AG08396 (cell line): ENCODE measurements at places on chromosomes 7 and 10.

DNA sequence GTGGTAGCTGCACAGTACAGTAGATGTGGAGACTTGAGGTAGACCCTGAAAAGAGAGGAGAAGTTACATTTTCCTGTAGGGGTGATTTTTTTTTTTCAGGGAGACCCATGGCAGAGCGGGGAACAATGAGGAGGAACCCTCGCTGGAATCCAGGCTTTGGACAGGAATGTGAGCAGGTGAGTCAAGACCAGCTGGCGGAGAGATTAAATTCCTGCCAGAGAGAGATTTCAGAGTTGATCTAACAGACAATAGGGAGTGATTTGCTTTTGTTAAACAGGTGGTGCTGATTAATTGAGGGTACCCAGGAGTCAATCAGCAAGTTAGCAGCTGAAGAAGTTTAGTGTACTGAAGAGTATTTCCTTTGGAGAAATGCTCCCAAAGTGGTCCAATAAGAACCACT lies 41.6 kb upstream of the MINDY3 start:
- DNase-seq = no peak

GRCh38 chr10:34327184-34327583 lies 487.9 kb downstream of the PARD3 start:
- DNase-seq = no peak

DNA sequence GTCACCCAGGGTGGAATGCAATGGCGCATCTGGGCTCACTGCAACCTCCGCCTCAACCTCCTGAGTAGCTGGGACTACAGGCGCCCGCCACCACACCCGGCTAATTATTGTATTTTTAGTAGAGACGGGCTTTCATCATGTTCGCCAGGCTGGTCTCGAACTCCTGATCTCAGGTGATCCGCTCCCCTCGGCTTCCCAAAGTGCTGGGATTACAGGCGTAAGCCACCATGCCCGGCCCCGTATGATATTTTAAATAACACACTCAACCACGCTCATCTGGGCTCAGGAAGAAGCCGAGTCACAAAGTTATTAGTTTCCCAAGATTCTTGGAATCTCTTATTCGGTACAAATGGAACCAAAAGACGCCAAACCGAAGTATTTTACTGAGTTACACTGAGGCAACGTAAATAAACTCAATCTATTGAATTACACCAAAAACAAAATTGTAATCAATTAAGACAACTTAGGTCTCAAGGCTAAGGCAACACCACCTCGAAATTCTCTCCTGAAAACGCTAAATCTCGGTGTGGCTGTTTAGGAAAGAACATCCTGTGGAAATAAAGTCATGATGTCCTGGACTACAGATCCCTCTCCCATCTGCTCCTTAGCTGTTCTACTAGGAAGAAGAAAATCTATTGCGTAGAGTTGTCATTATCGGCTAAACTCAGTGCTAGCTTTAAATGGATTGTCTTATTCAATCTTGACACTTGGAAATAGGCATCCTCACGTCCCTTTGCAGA lies 910 bp downstream of the ARHGAP19 start:
- no peak for DNase-seq

GRCh38 chr7:25643770-25644394 lies 415.6 kb upstream of the NPVF start:
- DNase-seq = no peak

- DNase-seq = no peak
These were observed 101.6 kb upstream of the FAM13C start for GRCh38 chr10:59463909-59464308.

- no peak for DNase-seq
These were observed 10.6 kb upstream of the DNMBP start for GRCh38 chr10:100020142-100020885.

DNA sequence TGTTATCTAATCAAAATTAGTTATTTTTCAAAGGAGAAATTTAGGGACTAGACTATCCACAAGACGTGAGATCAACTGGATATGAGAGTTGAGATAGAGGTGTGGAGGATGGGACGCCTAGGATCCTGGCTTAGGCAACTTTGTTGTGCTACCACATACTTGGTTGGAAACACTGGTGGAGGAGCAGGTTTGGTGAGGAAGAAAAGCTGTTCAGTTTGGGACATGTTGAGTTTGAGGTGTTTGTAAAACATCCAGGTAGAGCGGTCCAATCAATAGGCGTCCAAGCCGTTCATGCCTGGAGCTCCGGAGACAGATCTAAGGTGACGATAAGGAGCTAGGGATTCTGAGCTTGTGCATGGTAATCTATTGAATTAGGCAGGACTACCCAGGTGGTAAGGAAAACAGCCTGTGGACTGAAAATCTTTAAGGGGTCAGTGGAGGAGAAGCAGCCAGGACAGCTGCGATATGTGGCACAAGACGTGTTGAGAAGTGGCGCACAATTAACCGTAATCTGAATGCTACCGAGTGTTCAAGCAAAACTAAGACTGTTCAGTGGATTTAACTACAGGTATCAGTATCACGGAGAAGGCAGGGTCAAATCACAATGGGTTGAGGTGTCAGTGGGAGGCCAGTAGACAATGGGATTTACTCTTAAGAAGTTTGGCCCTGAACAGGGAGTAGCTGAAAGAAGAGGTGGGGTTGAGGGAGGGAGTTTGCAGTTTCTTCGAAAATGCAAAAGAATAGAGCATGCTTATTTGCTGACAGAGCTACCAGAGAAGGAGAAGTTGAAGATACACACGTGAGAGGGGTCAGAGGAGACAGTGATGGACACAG lies 16.1 kb upstream of the TRPV6 start:
- DNase-seq = no peak

- DNase-seq = no peak
These were observed 261.3 kb downstream of the TCERG1L start for GRCh38 chr10:131050162-131050766.
